ENCODE measurements at places on chromosomes 5 and 9.

DNA sequence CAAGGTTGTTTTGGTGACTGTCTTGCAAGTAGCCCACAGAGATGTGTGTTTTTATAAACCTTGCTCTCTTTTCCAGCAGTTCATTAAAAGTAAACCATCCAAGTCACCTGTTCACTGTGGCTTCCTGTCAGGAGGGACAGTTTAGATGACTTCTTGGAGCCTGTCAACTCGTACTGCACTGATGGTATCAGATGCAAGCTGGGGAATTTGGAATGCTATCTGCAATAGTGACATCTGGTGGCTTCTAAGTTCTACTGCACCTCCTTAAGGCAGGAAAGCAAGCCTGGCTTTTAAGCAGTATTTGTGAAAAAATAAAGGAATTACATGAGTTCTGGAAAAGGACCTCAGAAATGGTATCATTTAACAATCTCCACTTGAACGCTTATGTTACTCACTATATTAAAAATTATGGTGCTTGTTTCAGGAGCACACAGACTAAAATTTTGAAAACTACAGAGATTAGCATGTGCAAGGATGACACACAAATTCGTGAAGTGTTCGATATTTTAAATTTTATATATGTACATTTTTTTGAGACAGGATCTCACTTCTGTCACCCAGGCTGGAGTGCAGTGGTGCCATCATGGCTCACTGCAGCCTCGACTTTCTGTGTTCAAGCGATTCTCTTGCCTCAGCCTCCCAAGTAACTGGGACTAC lies 164.0 kb downstream of the TTC39B start:
- DNase-seq = peak; percentile 32

GRCh38 chr9:127554966-127555839 lies 56.9 kb upstream of the STXBP1 start:
- no peak for DNase-seq

GRCh38 chr9:104090578-104090977 lies 3.5 kb upstream of the SMC2 start:
- no peak for DNase-seq

DNA sequence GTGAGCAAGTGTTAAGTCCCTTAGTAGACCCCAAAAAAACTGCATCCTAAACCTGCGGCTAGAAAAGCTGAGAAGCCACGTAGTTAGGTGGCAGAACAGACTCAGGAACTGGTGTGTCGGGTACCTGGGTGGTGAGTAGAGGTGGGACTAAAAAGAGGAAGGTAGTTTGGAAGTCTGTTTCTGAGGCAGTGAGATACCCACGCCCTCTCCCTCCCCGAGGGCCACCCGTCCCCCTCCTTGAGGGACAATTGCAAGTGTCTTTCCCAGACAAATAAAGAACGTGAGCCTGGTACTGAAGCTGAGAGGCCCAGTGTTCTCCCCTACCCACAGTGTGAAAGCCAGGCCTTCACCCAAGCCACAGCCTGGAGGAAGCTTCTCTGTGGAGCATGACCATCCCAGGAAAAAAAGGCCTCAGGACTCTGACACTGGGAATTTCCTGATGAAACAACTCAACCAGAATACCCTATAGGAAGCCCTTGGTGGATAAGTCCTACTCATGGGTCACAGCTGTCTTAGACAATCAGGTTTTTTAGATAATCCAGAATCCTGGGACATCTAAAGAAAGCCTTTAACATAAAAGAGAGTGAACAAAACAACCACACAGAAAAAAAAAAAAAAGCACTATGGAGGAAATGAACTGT lies 7.0 kb upstream of the CD74 start:
- no peak for DNase-seq

- DNase-seq = no peak
Measured at GRCh38 chr5:60699288-60699608, 718 bp downstream of the DEPDC1B start.
